ENCODE measurements at places on chromosomes 11 and 22.

- DNase-seq: no peak
Observed at GRCh38 chr11:123454060-123454651, 24.1 kb downstream of the GRAMD1B start.

DNA sequence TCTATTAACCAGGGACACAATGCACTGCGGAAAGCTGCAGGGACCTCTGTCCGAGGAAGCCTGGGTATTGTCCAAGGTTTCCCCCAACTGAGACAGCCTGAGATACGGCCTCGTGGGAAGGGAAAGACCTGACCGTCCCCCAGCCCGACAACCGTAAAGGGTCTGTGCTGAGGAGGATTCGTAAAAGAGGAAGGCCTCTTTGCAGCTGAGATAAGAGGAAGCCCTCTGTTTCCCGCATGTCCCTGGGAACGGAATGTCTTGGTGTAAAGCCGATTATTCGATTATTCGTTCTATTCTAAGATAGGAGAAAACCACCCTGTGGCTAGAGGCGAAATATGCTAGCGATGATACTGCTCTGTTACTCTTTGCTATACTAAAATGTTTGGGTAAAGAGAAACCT, 5.2 kb downstream of the BET1L start:
- no peak for DNase-seq

DNA sequence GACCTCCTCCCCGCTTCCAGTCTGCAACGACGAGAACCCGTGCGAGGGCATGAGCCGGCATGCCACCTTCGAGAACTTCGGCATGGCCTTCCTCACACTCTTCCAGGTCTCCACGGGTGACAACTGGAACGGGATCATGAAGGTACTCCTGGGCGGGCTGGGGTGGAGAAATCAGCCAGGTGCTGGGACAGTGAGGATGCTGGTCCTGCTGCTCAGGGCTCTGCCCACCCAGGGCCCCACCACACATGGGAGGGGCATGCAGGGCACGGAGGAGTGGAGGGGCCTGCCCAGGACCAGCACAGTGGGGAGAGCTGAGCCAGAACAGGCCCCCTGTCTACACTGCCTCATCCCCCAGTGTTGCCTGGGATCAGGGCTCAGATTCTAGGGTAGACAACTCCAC, 107.4 kb downstream of the CACNA1I start:
- DNase-seq: no peak

GRCh38 chr11:84594602-84595001, 1032.5 kb downstream of the DLG2 start:
- peak; percentile 1 for DNase-seq

- no peak for DNase-seq
Observed at GRCh38 chr11:78241475-78241874, 52.8 kb downstream of the USP35 start.

DNA sequence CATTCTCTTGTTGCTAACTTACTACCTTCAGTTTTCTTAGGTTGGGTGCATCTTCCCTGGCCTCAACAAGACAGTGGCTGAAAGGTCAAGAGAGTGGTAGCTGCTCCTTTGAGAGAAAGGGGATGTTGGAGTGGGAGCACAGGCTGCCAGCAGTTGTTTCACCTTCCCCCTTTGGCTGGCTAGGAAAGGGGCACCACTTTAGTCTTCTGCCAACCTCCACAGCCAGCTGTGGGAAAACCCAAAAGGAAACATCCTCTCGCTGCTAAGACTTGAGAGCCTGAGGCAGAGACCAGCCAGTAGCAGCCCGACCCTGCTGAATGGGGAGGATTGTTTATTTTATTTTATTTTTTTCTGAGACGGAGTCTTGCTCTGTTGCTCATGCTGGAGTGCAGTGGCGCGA, 34.4 kb downstream of the MARK2 start:
- DNase-seq: no peak

DNA sequence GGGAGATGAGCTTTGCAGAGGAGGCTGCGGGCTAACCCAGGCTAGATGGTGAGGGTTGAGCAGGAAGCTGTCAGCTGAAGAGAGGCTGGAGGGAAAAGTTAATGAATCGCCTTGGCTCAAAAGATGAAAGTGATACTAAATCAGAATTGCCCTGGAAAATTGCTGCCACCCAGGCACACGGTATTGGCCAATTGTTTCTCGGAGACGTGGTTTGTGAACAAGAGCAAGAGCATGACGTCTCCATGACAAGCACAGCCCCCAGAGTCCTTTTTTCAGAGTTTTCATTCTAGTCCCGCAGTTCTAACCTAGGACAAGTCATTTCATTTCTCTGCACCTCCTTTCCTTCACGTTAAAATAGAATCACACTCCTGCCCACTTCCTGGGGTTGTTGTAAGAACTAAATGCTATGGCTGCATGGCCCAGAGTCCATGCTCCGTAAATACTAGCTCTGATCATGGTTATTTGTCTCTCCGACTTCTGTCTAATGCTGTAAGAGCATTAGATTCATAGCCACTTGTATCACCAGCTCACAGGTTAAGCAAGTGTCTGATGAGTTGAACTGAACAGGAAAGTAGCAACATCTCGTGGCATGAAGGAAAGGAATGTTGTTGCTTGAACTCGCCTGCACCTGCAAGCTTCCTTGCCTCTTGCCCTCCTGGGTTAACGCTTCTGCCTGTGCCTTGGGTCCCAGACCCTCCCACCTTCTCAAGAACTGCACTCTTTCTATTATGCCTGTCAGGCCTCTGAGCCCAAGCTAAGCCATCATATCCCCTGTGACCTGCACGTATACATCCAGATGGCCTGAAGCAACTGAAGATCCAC, 33.8 kb upstream of the NUP50 start:
- DNase-seq: no peak

GRCh38 chr11:132535830-132536229, 996.5 kb downstream of the OPCML start:
- DNase-seq: no peak

GRCh38 chr11:111521135-111521534, 6.6 kb downstream of the HOATZ start:
- DNase-seq: no peak

DNA sequence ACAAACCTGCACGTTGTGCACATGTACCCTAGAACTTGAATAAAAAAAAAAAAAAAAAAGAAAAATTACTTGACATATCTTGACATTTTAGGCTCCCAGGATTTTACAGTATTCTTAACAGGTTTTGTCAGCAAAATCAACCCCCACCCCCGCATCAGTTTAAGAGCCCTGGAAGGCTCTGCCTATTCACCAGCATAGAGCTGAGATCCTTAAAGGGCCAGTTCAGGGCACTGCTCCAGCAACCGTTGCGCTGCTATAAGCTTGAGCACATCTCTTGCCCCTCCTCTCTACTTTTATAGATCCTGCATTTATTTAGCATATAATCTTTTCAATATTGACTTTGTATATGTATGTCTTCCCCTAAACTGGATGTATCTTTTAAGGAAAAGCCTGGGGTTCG, 697 bp upstream of the PAFAH1B2 start:
- DNase-seq: peak; percentile 73

DNA sequence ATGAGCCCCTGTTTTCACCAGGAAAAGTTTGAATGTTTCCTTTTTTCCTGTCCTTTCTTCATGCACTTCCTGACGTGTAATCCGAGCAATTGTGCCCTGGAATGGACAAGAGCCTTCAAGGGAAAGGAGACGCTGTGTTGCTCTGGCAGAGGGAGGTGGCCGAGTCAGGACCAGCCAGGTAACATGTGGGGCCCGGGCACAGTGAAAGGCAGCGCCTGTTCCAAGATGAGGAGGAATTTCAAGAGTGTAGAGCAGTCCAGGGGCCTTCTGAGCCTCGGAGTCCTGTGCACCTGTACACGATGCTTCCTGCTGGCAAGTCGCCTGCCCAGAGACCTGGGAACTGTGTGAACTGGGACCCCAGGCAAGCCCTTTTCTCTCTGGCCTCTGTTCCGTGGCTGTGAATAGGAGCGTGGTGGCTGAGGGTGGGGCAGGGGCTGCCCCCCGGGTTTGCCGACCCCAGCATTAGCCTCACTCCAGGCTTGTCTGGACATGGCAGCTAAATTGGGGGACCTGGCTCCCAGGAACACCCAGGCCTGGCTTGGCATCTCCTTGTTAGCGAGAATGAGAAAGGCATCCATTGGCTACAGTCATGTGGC, 92.0 kb downstream of the MYEOV start:
- DNase-seq: no peak

DNA sequence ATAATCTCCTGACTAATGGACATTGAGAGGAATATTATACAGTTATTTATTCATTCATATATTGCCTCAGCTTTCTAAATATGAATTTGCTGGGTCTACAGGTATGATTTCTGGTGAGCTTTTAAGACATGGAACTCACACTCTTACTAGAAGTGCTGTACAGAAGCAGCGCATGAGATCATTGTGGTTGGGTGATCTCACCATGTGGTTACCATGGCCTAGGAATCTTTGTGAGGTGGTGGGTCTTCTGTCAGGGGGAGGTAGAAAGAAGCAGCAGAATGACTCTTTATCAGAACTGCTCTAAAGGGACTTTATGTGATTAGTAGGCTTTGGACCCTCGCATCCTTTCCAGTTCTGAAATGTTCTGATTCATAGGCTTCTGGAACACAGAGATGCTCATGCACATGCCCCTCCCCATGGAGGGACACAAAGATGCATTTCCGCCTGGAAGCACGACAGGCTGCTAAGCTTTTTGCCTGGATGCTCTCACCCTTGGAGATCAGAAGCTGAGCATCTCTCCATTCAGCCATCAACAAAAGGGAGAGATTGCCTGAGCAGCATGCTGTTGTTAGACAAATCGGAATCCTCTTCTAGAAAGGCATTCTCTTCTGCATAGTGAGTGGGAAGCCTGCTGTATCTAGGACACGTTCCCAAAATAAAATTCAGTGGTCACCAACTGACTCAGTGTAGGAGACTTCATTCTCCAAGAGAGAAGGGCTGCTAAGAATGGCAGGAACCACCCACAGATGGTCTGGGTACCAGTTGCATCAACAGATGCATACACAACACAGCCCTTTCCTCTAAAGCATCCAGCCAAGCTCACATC, 51.3 kb downstream of the KIRREL3 start:
- no peak for DNase-seq

- peak; percentile 82 for DNase-seq
Observed at GRCh38 chr11:10725114-10725906, 25.7 kb upstream of the CTR9 start.

- no peak for DNase-seq
Observed at GRCh38 chr11:132589791-132590190, 942.5 kb downstream of the OPCML start.

DNA sequence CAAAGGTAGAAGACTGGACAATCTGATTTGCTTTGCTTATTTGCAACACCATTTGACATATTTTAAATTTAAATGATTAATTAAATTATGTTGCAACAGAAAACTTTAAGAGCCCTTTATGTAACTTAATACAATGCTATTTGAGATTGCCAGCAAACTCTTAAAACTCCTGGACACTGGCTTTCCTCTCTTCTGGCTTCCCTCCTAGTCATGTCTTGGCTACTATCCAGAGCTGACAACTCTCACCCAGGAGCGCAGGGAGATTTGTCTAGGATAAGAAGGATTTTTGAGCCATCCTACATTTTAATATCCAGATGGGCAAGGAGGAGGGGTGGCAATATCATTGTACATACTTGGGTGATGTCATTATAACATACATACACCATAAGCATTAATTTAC, 134.3 kb downstream of the ELP4 start:
- peak; percentile 58 for DNase-seq

GRCh38 chr11:92098172-92098571, 126.4 kb upstream of the FAT3 start:
- no peak for DNase-seq

DNA sequence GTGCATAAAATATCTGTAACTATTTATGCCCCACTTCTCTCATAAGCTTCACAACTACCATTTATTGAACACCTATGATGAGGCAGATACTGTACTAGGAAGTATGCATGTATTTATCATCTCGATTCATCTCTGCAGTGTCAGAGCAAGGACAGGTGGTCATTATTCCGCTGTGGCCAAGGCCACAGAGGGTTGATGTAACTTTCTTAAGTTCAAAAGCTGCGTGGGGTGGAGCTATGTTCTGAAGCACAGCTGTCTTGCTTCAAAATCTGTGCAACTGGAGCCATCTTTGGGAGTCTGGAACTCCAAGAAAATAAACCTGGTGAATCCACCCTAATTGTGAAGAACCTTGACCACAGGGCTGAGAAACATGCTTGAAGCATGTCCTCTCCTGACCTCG, 60.2 kb upstream of the HMGXB4 start:
- no peak for DNase-seq

DNA sequence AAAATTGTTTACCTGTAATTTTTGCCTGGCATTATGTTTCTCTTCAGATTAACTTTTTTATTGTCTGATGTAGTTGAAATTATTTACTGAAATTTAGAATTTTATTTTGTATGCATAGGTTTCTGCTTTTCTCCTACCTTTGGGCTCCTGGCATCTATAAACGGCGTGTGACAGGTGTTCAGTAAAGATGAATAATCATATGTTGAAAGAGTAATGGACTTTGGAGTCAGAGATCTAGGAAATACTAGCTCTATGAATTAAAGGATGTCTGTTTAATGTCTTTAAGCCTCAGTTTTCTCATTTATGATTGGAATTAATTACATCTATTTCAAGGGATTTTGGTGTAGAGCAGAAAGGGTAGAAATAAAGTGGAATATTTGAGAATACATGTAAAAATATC, 7.2 kb upstream of the ANGPTL5 start:
- no peak for DNase-seq

- no peak for DNase-seq
Observed at GRCh38 chr11:112967082-112967481, 5.9 kb downstream of the NCAM1 start.

- DNase-seq: no peak
Observed at GRCh38 chr22:32745996-32746322, 55.5 kb upstream of the TIMP3 start.

DNA sequence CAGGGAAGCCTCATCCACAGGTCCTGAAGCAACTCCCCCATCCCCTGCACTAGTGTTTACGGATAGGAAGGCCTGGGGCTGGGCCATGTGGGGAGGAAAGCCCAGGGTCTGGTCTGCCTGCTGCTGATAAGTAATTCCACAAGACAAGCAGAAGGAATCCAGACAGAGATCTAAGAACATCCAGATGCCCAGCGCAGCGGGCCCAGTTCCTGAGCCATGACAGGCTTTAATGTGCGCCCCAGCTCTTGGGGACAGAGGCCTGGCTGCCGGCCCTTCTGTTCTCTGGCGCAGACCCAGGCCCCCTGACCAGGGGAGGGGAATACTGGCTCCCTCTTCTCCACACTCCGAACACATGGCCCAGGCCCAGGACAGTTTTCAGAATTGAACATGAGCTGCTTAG, 28.8 kb upstream of the ETS1 start:
- DNase-seq: no peak
